CD8-positive, alpha-beta memory T cell (primary cell): ENCODE measurements at places on chromosomes 4 and X. TPM values are rescaled to one million over a fixed set of nuclear protein-coding genes. Genes with fewer than 3 reads are reported as not detected.

Gene ERAS
- polyA plus RNA-seq = not detected

Gene APLN
- not detected for polyA plus RNA-seq

Gene ZFYVE28
- 14.8 TPM for polyA plus RNA-seq

Gene P2RY4
- not detected for polyA plus RNA-seq

Gene L1CAM
- 0.38 TPM for polyA plus RNA-seq

Gene PHF8
- 18.7 TPM for polyA plus RNA-seq

Gene SLC2A9
- 1.8 TPM for polyA plus RNA-seq

Gene CCDC120
- 1.5 TPM for polyA plus RNA-seq

Gene CT45A10
- polyA plus RNA-seq = not detected

Gene JCHAIN
- not detected for polyA plus RNA-seq

Gene SATL1
- not detected for polyA plus RNA-seq

Gene SERTM2
- not detected for polyA plus RNA-seq

Gene DMP1
- polyA plus RNA-seq = not detected

Gene STOX2
- not detected for polyA plus RNA-seq

Gene MAGEB10
- polyA plus RNA-seq = not detected

Gene LRCH2
- not detected for polyA plus RNA-seq

Gene DCLK2
- not detected for polyA plus RNA-seq

Gene DCX
- polyA plus RNA-seq = not detected

Gene STK32B
- polyA plus RNA-seq = not detected

Gene INTS6L
- 5.4 TPM for polyA plus RNA-seq

Gene UVSSA
- polyA plus RNA-seq = 6.9 TPM

Gene EGF
- not detected for polyA plus RNA-seq

Gene SPANXN3
- not detected for polyA plus RNA-seq

Gene DCAF12L1
- not detected for polyA plus RNA-seq

Gene PAGE5
- polyA plus RNA-seq = not detected

Gene PAGE1
- not detected for polyA plus RNA-seq

Gene IQCM
- polyA plus RNA-seq = not detected

Gene DGAT2L6
- not detected for polyA plus RNA-seq

Gene PFKFB1
- polyA plus RNA-seq = not detected

Gene ZFP92
- 0.41 TPM for polyA plus RNA-seq

Gene TLR2
- polyA plus RNA-seq = 0.20 TPM

Gene CXCL1
- polyA plus RNA-seq = not detected

Gene MFAP3L
- polyA plus RNA-seq = 0.10 TPM

Gene C4orf54
- not detected for polyA plus RNA-seq

Gene ANXA3
- not detected for polyA plus RNA-seq

Gene DDIT4L
- polyA plus RNA-seq = 0.15 TPM

Gene TET2
- 13.8 TPM for polyA plus RNA-seq

Gene FAM184B
- polyA plus RNA-seq = not detected

Gene GPRASP1
- polyA plus RNA-seq = 5.2 TPM

Gene SSX1
- not detected for polyA plus RNA-seq

Gene NSG1
- 49.8 TPM for polyA plus RNA-seq

Gene ATP8A1
- 13.8 TPM for polyA plus RNA-seq

Gene KLHL4
- 0.43 TPM for polyA plus RNA-seq

Gene TMSB15C
- 0.93 TPM for polyA plus RNA-seq

Gene RADX
- polyA plus RNA-seq = 2.4 TPM

Gene CXCL10
- polyA plus RNA-seq = not detected

Gene DCAF8L2
- polyA plus RNA-seq = not detected

Gene PDGFRA
- not detected for polyA plus RNA-seq

Gene GPRIN3
- 16.5 TPM for polyA plus RNA-seq

Gene CPLX1
- polyA plus RNA-seq = not detected

Gene SHROOM4
- not detected for polyA plus RNA-seq

Gene SMIM31
- not detected for polyA plus RNA-seq

Gene CENPE
- 1.1 TPM for polyA plus RNA-seq

Gene RTL3
- polyA plus RNA-seq = not detected

Gene KLHL13
- 0.24 TPM for polyA plus RNA-seq

Gene CCDC158
- polyA plus RNA-seq = not detected

Gene PNMA6E
- polyA plus RNA-seq = not detected

Gene UGT2B7
- polyA plus RNA-seq = not detected
